Renal cortical epithelial cell (primary cell): ENCODE measurements at places on chromosomes 16 and 17. TPM values are rescaled to one million over a fixed set of nuclear protein-coding genes. Genes with fewer than 3 reads are reported as not detected.
A peak's percentile ranks its signal among the peaks of the same experiment; 100 is the strongest.

DNA sequence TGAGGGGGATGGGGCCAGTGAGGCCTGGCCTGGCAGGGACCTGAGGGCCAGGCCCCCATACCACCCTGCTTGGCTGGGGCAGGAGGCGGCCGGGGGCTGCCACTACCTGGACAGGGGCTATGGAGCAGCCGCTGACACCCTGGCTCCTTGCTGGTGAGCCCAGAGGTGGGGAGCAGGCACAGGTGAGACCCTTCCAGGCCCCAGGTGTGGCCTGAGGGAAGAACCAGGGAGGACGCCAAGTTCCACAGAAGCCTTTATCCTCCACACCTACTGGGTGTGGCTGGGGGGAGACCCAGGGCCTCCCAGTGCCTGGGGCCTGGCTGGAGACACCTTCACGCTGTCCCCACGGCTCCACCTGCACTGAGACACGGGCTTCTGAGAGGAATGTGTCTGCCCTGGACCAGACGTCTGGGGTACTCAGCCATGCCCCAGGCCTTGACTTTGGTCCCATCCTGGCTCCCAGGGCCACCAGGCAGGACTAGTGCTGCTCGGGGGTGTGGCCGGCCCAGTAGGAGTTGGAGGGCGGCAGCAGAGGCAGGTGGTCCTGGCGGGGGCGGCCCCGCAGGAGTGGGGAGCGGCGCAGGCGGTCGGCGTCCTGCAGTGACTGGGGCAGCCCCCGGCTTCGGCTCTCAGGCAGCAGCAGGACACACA is 4.7 kb downstream of the SLC22A31 start:
- no peak for DNase-seq

- peak; percentile 37 for DNase-seq
Observed at GRCh38 chr17:79874329-79874981, 35.2 kb upstream of the CBX4 start.

DNA sequence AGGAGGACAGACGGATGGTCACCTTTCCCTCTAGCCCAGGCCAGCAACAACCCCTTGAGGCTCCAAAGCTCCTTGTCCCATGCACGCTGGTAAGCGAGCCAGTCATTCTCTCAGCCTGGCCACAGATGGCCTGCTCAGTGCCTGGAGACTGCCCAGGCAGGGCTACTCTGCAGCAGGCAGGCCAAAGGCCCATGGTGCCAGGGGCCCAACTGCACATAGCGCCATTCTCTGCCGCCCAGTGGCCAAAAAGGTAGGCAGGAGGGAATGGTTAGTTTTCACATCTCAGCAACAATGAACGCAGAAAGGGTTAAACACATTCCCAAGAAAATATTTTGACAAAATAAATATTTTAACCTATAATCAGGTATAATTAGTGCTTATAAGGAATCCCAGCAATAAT is 7.7 kb upstream of the SREBF1 start:
- no peak for DNase-seq

DNA sequence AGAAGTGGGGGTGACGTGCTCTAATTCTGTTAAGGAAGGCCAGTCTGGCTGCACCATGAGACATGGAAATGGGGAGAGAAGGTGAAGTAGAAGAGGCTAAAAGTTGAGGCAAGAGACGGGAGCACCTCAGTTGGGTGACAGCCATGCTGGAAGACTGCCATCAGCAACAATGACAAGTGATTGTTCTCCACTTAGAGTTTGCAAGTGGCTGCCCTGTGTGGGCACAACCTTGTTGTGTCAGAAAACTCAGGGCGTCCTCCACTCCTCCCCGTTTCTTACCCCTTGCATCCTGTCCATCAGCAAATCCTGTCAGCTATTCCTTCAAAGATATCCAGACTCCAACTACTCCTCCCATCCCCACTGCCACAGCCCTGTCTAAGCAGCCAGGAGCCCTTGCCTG is 17.6 kb downstream of the CES1 start:
- DNase-seq, result no peak

DNA sequence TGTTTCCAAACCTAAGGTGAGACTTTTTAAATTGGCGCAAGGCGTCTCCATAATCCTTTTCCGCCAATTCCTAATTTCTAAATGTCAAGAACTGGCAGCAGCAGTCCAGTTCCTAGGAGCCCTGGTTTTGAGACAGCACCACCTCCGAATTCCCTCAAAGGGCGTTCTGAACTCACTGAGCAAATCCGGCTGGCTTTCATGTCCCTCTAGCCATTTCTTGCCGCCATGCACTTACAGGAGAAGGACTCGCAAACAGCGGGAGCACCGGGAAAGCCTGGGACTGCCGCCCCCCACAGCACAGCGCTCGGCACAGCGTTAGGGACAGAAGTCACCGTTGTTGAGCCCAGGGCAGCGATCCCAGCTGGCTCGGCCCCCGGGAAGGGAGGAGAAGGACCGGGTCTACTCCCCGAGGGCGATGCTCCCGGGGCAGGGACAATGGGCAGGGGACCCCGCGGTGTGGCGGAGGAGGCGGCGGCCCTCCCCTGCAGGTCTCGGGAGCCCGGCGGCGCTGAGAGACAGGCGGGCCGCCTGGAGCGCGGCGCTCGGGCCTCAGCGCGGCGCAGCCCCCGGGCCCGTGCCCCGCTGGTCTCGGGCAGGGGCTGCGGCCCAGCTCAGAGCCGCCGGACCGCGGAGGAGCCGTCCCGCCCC is 545 bp downstream of the ARHGAP17 start:
- peak; percentile 44 for DNase-seq

Gene MYH1
- total RNA-seq, result not detected in 2 replicates

DNA sequence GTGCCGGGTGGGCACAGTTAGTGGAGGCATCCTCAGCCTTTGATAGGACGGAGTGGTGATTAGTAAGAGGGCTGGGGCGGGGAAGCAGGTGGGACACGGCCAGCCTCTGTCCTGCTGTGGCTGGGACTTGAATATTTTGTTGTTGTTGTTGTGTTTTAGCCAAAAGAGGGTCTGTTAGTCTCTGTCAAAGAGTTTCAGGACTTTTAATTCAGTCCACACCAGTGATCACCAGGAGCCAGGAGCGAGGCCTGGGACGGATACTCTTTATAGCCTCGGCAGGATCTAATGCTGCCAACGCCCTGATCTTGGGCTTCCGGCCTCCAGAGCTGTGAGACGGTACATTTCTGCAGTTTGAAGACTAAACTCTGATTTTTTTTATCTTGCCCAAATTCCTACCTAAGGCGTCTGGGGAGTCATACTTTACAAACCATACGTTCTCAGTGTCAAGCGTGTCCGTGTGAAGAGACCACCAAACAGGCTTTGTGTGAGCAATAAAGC is 2.9 kb upstream of the RNF213 start:
- no peak for DNase-seq

- DNase-seq, result no peak
Observed at GRCh38 chr16:56823081-56823733, 41.8 kb upstream of the SLC12A3 start.

Gene FBXW10
- 0.05 TPM in 1 of 2 replicates, not detected in the other for total RNA-seq

Gene STH
- not detected in 2 replicates for total RNA-seq

Gene OR1A1
- total RNA-seq, result not detected in 2 replicates

Gene IL34
- 0.60 and 0.69 TPM in 2 replicates for total RNA-seq

DNA sequence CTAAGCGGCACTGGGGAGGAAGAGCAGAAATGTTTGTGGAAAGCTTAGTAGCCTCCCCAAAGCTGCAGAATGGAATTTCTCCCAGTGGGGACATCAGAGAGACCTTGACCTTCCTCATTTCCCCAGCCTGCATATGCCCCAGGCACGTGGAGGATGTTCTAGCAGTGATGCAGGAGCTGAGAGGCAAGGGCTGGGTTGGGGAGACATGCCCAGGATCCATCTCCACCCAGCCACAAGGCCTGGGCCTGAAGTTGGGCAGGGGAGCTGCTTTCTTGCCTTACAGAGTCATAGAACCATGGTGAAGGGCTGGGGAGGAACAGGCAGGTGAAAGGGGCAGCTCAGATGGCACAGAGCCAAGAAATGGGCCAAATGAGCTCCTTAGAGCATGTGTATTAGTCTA is 104.0 kb downstream of the TMEM132E start:
- DNase-seq, result no peak

- DNase-seq, result no peak
Observed at GRCh38 chr17:28177351-28177750, 134.9 kb downstream of the NLK start.

DNA sequence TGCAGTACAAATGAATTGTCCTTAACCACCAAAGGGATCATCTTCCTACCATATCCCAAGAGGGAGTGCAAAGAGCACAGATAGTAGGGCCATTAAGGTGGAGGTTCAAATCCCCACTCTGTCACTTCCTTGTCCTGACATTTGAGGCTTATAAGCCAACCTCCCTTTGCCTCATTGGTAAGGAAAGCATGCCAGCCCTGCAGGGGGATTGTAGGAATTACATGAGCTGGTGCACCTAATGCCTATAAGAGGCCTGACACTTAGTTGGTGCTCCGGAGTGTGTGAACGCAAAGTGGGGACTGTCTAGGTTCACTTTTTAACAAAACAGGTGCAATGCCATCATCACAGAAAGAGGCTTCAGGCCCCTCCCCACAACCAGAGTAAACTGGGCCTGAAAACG is 374.4 kb downstream of the SNX29 start:
- DNase-seq, result no peak

DNA sequence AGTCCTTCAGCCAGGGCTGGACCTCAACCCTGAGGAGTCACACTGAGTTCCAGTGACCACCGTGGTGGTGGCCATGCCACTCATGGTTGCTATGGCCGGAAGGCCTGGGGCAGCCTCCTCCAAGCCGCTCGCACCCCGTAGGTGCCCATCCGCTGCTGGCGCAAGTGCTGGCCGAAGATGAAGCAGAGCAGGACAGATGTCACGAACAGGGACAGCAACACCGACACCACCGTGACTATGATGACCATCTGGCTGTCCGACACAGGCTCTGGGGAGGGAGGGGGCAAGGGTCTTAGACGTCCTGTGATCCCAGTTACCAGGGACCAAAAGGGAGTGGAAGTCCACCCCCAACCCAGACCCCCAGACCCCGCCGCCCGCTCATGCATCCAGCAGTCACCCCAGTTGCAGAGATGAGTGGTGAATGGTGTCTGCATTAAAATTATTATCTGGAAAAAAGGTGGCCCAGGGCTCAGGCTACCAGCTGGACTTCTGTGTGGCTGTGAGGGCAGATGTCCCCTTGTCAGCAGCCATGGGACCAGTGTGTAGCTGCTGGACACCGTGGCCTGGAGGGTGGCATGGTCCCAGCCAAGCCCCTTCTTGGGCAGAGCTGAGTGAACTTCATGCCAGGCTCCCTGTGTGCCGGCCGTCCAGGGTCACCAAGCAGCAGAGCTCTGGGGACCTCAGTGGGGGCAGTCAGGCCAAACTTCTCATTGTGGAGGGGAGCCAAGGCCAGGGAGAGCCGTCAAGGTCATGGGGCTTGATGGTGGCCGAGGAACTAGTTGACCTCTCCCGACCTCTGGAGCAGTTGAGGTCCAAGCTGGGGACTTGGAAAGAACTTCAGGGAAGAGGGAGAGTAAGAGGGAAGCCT is 4.7 kb downstream of the PRR29 start:
- no peak for DNase-seq

Gene KRTAP9-2
- total RNA-seq, result not detected in 2 replicates

GRCh38 chr16:23771642-23772041 is 16.8 kb downstream of the CHP2 start:
- DNase-seq, result no peak

- DNase-seq, result no peak
Observed at GRCh38 chr17:29716566-29716965, 93.9 kb upstream of the CORO6 start.

Gene INCA1
- 0.40 and 0.69 TPM in 2 replicates for total RNA-seq

DNA sequence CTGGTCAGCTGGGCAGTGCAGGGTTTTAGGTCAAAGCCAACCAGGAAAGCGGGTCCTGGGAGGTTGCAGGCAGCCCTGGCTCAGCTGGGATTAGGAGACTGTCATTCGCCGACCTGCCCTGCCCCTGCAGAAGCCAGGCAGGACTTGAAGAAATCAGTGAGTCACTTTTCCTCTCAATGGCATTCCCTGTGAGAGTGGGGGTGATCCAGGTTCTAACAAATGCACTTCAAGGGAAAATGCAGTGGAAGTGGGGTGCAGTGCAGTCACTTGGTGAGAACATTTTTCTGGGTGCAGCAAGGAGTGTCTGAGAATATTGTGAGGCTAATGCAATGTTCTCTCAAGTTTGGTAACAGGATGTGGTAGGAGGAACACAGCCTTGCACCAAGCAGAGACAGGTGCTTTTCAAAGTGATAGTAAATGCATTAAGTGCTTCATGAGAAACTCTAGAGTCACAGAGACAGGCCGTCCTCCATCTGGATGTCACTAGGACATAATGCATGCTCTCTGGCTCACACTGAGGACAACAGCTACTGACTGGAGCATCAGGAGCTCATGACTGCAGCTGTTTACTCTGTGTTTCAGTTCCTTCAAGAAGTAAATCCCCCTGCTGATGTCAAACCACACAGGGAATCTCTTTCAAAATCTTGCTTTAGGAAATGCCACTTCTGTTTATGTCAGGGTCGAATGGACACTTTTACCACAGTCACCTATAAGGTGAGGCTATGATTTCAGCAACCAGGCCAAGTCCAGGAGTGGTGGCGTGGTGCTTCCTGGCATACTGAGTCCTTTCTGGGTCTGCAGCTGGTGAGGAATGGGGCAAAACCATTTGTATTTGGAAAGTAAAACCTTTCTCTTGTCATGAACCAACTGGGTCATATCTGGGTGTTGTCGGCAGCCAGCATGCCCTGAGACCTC is 16.7 kb downstream of the CDK5R1 start:
- peak; percentile 33 for DNase-seq

DNA sequence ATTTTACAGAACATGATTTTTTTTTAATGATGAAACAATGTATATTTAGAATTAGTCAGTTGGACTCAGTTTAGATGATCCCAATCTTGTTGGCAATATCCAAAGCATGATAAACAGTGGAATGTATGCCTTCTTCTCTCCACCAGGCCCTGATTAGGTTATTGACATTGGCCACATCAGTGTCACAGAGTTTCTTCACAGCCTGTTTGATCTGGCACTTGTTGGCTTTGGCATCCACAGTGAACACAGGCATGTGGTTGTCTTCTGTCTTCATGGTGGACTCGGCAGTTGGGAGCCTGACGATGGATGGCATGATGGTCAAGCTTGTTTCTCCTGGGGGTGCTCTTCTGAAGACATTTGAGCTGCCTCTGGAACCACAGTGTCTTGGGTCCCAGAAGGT is 317.5 kb downstream of the PMP22 start:
- no peak for DNase-seq

Gene SHISA6
- not detected in 2 replicates for total RNA-seq

GRCh38 chr16:88783391-88784073 is 1.5 kb downstream of the PIEZO1 start:
- peak; percentile 24 for DNase-seq
